ENCODE measurements at places on chromosomes 3 and 15.

DNA sequence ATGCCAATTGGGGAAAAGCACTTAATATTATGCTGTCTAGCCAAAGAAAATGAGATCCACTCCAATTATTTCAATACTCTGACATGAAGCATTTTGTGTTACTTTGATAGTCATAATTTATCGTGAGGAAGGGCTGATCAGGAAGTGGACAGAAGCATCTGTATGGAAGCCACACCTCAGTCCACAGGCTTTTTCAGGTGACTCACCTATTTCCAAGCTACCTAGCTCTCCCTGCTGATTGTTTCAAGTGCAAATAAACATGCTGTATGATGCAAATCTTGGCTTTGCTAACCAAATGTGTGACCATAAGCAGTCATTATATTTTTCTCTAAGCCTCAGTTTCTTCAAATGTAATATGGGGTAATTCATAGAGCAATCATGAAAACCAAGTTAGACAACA, 30.8 kb upstream of the CPB1 start:
- DNase-seq = peak; percentile 41

GRCh38 chr15:85406916-85407315, 26.5 kb downstream of the AKAP13 start:
- no peak for DNase-seq

DNA sequence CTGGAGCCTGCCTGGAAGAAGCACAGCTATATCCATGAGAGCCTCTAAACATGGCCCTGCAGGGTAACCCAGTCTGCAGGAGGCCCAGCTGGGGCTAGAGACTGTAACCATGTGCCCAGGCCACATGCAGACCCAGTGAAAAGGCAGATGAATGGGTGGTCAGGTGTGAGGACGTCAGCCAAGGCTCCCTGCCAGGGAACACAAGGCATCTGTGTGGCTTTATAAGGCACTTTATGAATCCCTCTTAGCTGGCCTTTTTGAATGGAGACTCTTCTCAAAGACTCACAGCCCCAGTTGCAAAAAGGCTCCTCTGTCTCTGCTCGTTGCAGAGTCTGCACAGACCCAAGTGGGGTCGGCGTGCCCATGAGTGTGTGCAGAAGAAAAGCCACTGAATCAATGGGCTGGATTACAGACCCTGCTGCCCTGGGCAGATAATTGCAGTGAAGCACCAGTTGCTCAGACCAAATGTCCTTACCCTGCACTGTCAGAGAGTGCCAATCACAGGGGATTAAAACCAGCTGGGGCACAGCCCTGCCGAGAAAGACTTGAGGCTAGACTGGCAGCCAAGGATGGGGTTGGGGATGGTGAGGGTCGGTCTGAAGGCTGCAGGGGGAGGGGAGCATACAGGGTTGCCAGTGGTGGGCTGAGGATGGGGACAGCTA, 154.2 kb downstream of the RAB11A start:
- DNase-seq = no peak

GRCh38 chr15:65032801-65033537, 3.5 kb upstream of the MTFMT start:
- DNase-seq = no peak

DNA sequence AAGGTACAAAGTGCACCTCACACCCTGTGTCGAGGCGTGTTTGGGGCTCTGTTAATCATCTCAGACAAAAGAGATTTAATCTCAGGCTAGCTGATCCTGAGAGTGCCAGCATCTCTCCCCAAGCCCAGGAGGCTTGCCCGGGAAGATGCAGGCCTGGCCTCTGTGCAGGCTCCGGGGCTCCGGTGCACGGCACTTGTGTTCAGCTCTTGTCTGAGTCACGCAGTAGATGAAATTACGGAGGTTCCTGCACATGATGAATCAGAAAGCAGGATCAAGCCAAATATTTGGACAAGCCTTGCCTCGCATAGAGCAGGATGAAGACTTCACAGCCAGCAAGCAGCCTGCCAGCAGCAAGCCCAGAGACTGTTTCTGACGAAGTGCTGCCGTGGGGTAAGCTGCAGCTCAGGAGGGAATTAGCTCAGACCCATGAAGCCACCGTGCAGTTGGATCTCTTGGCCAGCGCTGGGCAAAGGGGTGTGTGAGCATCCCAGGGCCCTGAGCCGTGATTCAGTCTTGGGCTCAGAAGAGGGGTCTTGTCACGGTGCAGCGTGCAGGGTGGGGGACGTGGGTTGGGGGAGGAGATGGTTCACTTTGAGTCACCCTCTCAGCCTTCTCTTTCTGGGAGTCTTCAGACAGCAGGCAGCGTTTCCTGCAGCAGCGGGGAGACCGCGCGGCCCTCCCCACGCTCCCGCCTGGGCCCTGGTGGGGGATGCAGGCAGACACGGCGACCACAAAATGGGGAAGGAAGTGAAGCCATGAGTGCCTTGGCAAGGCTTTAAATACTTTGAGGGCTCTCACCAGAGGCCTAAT, 89.2 kb upstream of the MEF2A start:
- DNase-seq = peak; percentile 97

All from epithelial cell of prostate (primary cell).